ENCODE measurements at places on chromosomes 12 and 14. TPM values are rescaled to one million over a fixed set of nuclear protein-coding genes. Genes with fewer than 3 reads are reported as not detected.

- peak overlapping the region; percentile 93 for H3K4me3 ChIP-seq
- peaks cover 27% of the 10 kb centered on the region for H3K27me3 ChIP-seq
- peak; percentile 94 for DNase-seq
- peak overlapping the region; percentile 98 for H3K27ac ChIP-seq
- peaks cover 16% of the 10 kb centered on the region for H3K36me3 ChIP-seq
- peaks cover 18% of the 10 kb centered on the region for H3K4me1 ChIP-seq
Measured at GRCh38 chr12:98503592-98504367, 11.6 kb upstream of the TMPO start.

SRGAP1 gene
- 49.3 TPM for total RNA-seq

- peak; percentile 39 for DNase-seq
- peak overlapping the region; percentile 3 for H3K4me3 ChIP-seq
- peaks cover 7% of the 10 kb centered on the region for H3K27me3 ChIP-seq
- peaks cover 39% of the 10 kb centered on the region for H3K36me3 ChIP-seq
- peak overlapping the region; percentile 93 for H3K27ac ChIP-seq
Measured at GRCh38 chr12:11765817-11766794, 116.6 kb downstream of the ETV6 start.

- H3K27me3 ChIP-seq = peaks cover 2% of the 10 kb centered on the region
- no peak overlapping the region for H3K4me3 ChIP-seq
- DNase-seq = no peak
- peaks cover 38% of the 10 kb centered on the region for H3K4me1 ChIP-seq
- no peaks in the 10 kb centered on the region for H3K36me3 ChIP-seq
Measured at GRCh38 chr12:76548222-76548837, 11.2 kb downstream of the OSBPL8 start.

DNA sequence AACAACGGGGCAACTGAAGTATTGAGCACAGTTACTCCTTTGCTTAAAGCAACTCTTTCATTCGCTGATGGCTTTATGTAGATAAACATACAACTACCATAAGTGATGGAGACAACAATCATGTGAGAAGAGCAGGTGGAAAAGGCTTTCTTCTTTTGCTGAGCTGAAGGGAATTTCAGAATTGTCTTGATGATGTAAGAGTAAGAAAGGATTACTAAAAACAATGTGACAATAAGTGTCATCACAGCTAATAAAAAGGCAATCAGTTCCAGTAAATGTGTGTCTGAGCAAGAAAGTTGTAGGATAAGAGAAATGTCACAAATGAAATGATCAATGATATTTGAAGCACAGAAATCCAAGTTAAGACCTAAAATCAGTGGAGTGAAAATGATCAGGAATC is 647 bp downstream of the OR6C70 start:
- no peaks in the 10 kb centered on the region for H3K36me3 ChIP-seq
- H3K27ac ChIP-seq = no peak overlapping the region
- DNase-seq = no peak
- no peaks in the 10 kb centered on the region for H3K27me3 ChIP-seq
- peaks cover 4% of the 10 kb centered on the region for H3K4me1 ChIP-seq

DNA sequence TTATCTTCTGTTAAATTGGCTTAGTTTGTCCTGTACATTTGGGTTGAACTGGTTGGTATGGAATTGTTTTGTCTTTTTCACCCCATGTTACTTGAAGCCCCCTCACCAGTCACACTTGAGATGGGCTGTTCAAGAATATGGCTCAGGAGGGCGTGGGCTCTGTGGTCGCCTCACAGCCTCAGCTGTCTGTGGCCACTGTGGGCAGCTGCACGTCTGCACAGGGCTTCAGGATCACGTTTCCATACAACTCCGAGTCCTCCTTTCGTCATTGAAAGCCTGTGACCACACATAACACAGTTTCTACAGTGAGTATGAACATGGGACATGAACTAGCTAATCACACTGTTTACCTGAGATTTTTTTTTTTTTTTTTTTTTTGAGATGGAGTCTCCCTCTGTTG is 81.3 kb downstream of the MOK start:
- peaks cover 1% of the 10 kb centered on the region for H3K27me3 ChIP-seq
- H3K36me3 ChIP-seq = no peaks in the 10 kb centered on the region
- DNase-seq = no peak
- no peak overlapping the region for H3K4me3 ChIP-seq
- H3K27ac ChIP-seq = no peak overlapping the region

GRCh38 chr14:66572826-66573225 is 64.9 kb downstream of the GPHN start:
- no peak overlapping the region for H3K4me3 ChIP-seq
- no peak for DNase-seq
- H3K36me3 ChIP-seq = no peaks in the 10 kb centered on the region
- no peaks in the 10 kb centered on the region for H3K27me3 ChIP-seq
- no peak overlapping the region for H3K27ac ChIP-seq
- no peaks in the 10 kb centered on the region for H3K4me1 ChIP-seq

ENDOU gene
- total RNA-seq = 1.6 TPM

LIN52 gene
- 7.3 TPM for total RNA-seq
